Bronchus fibroblast of lung (primary cell): ENCODE measurements at places on chromosomes 3 and 15. TPM values are rescaled to one million over a fixed set of nuclear protein-coding genes. Genes with fewer than 3 reads are reported as not detected.

The CIAO2A gene
- total RNA-seq: 78.2 and 91.5 TPM in 2 replicates

The DOCK3 gene
- total RNA-seq: under 0.01 TPM in 2 replicates

The MYZAP gene
- total RNA-seq: 0.15 and 0.17 TPM in 2 replicates

The ZNF80 gene
- total RNA-seq: not detected in 2 replicates

The SKOR1 gene
- total RNA-seq: 0.17 TPM in 1 of 2 replicates, not detected in the other

The NDN gene
- total RNA-seq: 82.5 and 93.0 TPM in 2 replicates

The PLOD2 gene
- 49.2 and 56.5 TPM in 2 replicates for total RNA-seq

The APPL1 gene
- 21.1 and 23.4 TPM in 2 replicates for total RNA-seq

The BBX gene
- 35.1 and 41.2 TPM in 2 replicates for total RNA-seq

The ARID3B gene
- 1.8 and 3.0 TPM in 2 replicates for total RNA-seq

The ARIH1 gene
- 15.8 and 24.4 TPM in 2 replicates for total RNA-seq

The GALNT15 gene
- total RNA-seq: 10.4 and 10.9 TPM in 2 replicates

The GABRG3 gene
- total RNA-seq: not detected in 2 replicates

The GUCA1C gene
- total RNA-seq: not detected in 2 replicates

The ZDHHC23 gene
- total RNA-seq: 0.17 and 0.30 TPM in 2 replicates

The GP5 gene
- under 0.01 TPM in 1 of 2 replicates, not detected in the other for total RNA-seq

The ZBTB47 gene
- total RNA-seq: 12.1 and 12.8 TPM in 2 replicates

The MYNN gene
- 10.9 and 12.1 TPM in 2 replicates for total RNA-seq

The GOLGA6B gene
- total RNA-seq: not detected in 2 replicates

The ATP10A gene
- 1.5 and 1.8 TPM in 2 replicates for total RNA-seq

The TRPM1 gene
- not detected in 2 replicates for total RNA-seq

The PLCL2 gene
- 4.0 and 4.2 TPM in 2 replicates for total RNA-seq

The NR2E3 gene
- not detected in 2 replicates for total RNA-seq

The ALS2CL gene
- total RNA-seq: 0.15 and 0.17 TPM in 2 replicates

The RAB8B gene
- total RNA-seq: 25.0 and 32.1 TPM in 2 replicates

The ACSBG1 gene
- total RNA-seq: not detected in 2 replicates

The GOLGA8K gene
- total RNA-seq: not detected in 2 replicates

The CYP1A1 gene
- total RNA-seq: not detected in 2 replicates

The CCNB2 gene
- 141 and 156 TPM in 2 replicates for total RNA-seq

The RHCG gene
- total RNA-seq: not detected in 2 replicates

The GPR149 gene
- not detected in 2 replicates for total RNA-seq

The MITF gene
- total RNA-seq: 4.6 and 5.4 TPM in 2 replicates

The LDHAL6B gene
- total RNA-seq: not detected in 2 replicates

The CSTA gene
- total RNA-seq: 1.0 TPM in 1 of 2 replicates, not detected in the other

The PDE8A gene
- 10.3 and 19.0 TPM in 2 replicates for total RNA-seq

The RYK gene
- total RNA-seq: 52.6 and 57.8 TPM in 2 replicates

The IL17RE gene
- total RNA-seq: 3.9 and 6.6 TPM in 2 replicates
